ENCODE measurements at places on chromosomes 11 and 22.

DNA sequence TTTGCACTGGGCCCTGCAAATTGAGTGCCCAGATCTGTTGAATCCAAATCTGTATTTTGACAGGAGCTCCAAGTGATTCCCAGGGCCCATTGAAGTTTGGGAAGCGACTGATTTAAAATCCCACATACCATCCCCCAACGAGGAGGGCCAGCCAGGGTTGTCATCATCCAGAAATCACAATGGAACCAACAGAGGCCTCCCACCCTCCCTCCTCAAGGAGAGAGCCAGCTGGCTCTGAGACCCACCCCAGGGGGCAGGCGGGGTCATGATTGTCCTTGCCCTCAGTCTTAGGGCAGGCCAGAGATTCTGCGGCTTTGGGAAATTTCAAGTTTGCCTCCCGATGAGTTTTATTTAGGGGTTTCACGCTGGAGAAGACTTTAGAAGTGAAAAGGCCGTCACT is 358.2 kb downstream of the MN1 start:
- DNase-seq, result no peak

- no peak for DNase-seq
These were observed 227.9 kb upstream of the GRIA4 start for GRCh38 chr11:105381941-105382340.

- DNase-seq, result no peak
These were observed 7.6 kb upstream of the MUC15 start for GRCh38 chr11:26579683-26580082.

- no peak for DNase-seq
These were observed 29.8 kb upstream of the OR56B4 start for GRCh38 chr11:6077723-6078122.

GRCh38 chr11:106463796-106464201 is 386.3 kb downstream of the AASDHPPT start:
- no peak for DNase-seq

DNA sequence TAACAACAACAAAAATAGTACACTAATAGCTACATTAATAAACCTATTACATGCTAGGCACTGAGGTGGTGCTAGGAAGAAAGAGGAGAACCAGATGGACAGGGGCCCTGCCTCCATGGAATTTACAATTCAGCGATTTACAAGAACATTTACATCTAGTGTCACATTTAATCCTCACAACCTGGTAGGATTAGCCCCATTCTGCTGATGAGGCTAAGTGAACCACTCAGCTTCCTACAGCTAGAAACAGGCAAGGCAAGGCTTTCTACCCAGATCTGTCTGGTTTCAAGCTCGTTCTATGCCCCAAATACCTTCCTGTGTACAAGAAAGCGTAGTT is 368.4 kb downstream of the BUD13 start:
- DNase-seq, result no peak

DNA sequence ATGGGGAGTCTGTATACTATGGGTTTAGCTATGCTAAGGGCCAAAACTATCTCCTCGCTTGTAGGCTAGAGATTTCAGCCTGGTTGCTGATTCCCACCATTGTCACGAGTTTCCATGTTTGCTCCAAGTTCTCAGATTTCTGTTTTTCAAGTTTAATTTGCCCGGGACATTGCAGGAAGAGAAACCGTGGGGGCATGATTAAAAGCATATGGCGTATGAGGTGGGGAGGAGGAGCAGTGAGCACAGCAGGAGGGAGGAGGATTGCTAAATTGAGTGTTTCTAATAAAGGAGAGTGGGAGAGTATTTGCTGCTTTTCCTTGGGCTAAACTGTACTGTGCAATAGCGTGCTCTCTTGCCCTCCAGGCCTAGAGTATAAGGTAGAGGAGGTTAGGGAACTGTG is 558.4 kb downstream of the METTL15 start:
- DNase-seq, result no peak

DNA sequence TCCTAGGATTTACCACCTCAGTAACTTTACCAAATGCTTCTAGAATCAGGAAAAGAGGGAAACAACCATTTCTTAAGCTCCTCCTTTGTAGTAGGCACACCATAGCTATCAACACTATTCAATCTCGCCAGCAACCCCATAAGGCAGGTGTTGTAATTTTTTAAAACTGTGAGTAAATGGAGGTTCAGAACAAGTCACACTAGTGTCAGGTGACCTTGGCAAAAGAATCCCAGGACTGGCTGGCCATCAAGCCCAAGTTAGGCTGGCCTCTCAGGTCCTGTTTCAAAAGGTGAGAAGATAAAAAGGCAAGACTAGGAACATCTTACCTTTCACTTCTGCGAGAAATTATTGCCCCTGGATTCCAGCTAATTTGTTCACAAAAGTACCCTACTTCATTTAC is 713 bp downstream of the TOP3B start:
- DNase-seq, result no peak

DNA sequence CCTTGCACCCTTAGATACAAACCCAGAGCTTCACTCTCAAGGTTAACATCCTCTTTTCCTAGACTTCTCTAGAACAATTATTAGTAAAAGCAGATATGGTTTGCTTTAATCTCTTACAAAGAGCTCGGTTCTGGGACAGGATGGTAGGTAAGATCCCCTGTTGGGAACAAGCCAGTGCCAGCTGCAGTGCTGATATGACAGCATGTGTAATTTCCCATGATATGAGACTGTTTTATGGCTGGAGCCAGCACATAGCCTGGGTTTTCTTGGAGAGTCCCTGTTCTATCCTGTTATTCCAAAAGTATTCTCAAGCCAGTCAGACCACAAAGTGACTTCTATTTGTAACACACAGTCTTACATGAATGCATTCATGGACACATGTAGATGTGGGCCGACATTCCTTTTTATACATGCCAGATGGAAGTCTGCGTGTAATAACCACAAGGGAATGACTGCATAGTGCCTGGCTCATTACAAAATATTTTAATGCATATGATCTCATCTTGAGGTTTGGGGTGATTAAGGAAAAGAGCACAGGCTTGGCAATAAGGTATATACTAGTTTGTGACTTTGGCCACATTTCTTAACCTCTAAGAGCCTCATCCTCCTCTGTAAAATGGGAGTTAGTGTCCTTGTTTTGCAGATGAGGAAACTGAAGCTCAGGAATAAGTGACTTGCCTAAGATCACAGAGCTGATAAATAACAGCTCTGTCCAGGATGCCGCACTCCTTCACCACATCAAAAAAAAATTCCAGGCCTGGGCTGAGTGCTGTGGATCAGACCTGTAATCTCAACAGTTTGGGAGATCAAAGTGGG is 21.8 kb downstream of the CLMP start:
- DNase-seq, result no peak

DNA sequence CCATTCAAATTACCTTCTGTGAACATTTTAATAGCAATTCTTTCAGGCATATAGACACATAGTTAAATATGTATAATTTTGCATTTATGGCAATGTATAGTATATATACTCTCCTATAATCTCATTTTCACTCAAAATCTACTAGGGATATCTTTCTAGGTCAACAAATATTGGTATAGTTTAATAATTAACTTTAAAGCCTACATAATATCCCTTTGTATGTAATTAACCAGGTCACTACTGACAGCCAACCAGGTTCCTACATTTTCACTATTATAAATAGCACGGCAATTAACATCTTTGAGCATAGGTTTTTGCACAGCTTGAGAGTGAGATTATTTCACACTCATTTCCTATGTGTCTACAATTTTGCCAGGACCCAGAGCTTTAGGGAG is 15.8 kb downstream of the OR2AG2 start:
- DNase-seq, result no peak

- DNase-seq, result no peak
These were observed 154.0 kb downstream of the MN1 start for GRCh38 chr22:27647540-27647939.

- peak; percentile 3 for DNase-seq
These were observed 34.7 kb upstream of the CLNS1A start for GRCh38 chr11:77672264-77672663.

GRCh38 chr11:57274904-57275498 is 38.0 kb upstream of the APLNR start:
- no peak for DNase-seq

DNA sequence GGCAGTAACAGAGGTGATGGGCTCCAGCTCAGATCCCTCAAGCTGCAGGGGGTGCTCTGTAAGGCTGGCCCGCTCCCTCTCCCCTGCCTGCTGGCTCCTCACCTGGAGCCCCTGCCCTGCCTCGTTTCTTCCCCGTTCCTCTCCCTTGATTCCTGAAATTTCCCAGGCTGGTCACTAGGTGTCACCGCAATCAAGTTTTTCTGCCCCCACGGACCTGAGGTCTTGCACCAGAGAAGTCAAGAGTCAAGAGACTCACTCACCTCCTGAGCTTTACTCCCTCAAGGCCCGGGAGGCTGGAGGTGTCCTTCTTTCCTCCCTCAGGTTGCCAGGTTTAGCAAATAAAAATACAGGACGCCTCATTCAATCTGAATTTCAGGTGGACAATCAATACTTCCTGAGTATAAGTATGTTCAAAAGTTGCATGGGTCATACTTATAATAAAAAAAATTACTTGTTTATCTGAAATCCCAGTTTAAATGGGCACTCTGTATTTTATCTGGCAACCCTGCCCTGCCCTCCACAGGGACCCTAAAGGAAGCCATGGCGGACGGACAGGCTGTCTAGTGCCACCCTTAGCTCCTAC is 69.2 kb downstream of the SCUBE1 start:
- DNase-seq, result no peak

- no peak for DNase-seq
These were observed 169.9 kb downstream of the CTTN start for GRCh38 chr11:70568035-70568813.

- no peak for DNase-seq
These were observed 49.3 kb downstream of the IGLL1 start for GRCh38 chr22:23530766-23531282.

- no peak for DNase-seq
These were observed 347.2 kb downstream of the TTC28 start for GRCh38 chr22:28332410-28332809.

- no peak for DNase-seq
These were observed 724.5 kb upstream of the CNTN5 start for GRCh38 chr11:98296091-98296880.

DNA sequence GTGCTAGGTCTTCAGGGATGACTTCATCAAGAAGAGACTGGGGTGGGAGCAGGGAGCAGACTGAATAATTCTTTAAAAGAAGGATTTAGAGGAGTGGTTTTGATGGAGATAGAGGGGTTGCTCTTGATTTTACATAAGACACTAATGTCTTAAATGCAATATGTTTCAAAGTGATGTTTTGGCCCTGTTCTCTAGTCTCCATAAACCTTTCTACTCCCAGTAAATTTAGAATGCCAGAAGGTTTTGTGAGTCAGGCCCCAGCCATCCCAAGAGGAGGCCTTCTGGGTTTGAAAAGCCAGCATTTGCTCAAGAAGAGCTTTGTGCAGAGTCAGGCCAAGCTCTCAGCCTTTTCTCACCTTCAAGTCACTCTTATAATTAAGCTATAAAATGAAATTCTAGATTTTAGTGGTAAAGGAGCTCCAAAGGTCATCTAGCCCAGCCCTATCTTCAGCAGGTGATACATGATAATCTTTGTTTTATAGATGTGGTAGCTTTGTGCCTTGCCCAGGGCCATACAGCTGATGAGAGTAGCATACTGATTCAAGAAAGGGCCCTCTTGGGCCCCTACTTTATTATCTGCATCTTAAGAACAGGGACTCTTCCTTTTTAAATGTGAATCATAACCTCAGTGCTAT is 122.8 kb upstream of the MTNR1B start:
- no peak for DNase-seq

DNA sequence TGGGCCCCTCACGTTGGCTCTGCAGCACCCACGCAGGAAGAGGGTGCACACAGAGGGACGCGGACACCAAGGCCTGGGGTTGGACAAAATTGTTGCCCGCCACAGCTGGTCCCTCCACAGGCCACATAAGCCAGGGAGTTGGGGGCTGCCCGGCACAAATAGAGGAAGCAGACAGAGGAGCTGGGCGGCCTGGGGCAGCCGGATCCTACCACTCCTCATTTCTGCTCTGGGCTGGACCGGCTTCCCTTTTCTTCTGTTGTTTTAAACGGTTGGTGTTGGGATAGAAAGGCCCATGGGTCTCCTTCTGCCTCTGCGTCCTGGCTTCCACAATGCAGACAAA is 36.4 kb upstream of the LINC01488 start:
- no peak for DNase-seq
